IMR-90 (cell line): ENCODE measurements at places on chromosomes 1 and 21. TPM values are rescaled to one million over a fixed set of nuclear protein-coding genes. Genes with fewer than 3 reads are reported as not detected.

TARS2 gene
- total RNA-seq = 10.9 and 12.2 TPM in 2 replicates

IGFN1 gene
- total RNA-seq = not detected in 2 replicates

MANEAL gene
- 0.28 and 0.54 TPM in 2 replicates for total RNA-seq

F5 gene
- total RNA-seq = not detected in 2 replicates

GBP2 gene
- 12.8 and 17.7 TPM in 2 replicates for total RNA-seq

CLCA4 gene
- not detected in 2 replicates for total RNA-seq
